Esophagus muscularis mucosa (tissue), 4 donors: ENCODE measurements at places on chromosomes 12 and 14. TPM values are rescaled to one million over a fixed set of nuclear protein-coding genes. Genes with fewer than 3 reads are reported as not detected.

The CCDC88C gene
- 5.1 TPM for total RNA-seq

DNA sequence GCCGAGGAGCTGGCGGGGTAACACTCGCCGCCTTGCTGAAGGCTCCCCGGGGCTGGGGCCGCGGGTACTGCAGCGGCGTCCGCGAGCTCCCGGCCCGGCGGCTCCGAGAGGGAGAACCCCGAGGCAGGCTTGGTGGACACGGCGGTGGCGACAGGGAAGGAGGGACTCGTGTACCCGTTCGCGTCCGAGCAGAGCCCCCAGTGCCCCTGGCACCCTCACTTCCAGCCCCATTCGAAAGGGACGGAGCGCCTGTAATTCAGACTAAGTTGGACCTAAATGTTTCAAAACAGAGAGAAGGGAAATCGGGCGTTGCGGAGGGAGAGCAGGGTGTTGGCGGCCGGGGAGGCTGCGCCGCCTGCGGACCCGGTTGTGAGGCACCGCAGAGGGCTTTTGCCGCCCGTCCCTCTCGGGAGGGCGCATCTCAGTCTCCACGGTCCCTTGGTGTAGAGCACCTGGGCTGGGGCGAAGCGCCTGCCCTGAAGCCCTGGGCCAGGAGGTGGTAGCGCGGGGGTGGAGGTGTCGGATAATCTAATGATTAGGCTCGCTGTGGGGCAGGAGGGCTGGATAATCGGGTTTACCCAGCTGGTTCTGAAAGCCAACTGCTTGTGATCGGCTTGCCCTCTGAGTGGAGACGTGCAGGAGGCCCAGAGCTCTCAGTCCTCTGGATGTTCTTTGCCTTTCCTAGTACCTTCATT, 771 bp downstream of the DAAM1 start:
- peak overlapping the region; percentile 96 for H3K27ac ChIP-seq
- peak overlapping the region; percentile 82 for H3K4me3 ChIP-seq
- peaks cover 49% of the 10 kb centered on the region for H3K4me1 ChIP-seq

GRCh38 chr12:80684077-80684495, 23.3 kb upstream of the MYF6 start:
- H3K36me3 ChIP-seq: no peaks in the 10 kb centered on the region
- no peaks in the 10 kb centered on the region for H3K27me3 ChIP-seq
- no peak overlapping the region for H3K27ac ChIP-seq
- H3K4me1 ChIP-seq: no peaks in the 10 kb centered on the region
- H3K4me3 ChIP-seq: no peak overlapping the region

DNA sequence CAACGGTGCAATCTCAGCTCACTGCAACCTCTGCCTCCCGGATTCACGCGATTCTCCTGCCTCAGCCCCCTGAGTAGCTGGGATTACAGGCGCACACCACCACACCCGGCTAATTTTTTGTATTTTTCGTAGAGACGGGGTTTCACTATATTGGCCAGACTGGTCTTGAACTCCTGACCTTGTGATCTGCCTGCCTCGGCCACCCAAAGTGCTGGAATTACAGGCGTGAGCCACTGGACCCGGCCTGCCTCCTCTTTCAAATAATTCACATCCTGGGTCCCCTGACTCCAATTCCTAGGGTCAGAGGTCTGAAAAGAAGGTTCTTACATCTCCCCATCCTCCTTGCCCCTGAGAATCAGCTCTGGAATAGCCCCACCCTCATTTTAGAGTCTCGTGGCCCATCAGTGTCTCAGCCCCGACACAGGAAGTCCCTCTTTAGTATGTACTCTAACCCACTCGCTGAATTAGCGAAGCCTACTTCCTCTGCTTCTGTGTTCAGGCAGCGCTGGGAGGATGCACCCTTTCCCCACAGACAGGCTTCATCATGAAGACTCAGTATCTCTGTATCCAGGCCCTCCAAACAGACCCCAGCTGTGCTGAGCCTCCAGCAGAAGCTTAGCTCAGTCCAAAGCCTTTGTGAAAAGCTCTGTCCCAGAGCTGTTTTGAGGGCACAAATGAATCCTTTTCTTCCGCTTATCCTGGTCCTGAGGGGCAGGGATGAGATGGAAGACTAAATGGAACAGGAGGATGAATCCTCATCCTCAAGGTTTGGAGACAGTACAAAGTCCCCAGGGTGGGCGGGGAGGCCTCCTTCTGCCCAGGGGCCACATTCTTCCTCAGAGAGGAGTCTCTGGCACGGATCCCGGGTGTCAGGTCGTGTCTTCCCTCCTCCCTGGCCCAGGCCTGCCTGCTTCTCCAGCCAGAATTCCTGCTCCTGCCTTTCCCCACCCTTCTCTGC, 3.5 kb downstream of the LPAR5 start:
- H3K4me3 ChIP-seq: no peak overlapping the region
- H3K36me3 ChIP-seq: no peaks in the 10 kb centered on the region

DNA sequence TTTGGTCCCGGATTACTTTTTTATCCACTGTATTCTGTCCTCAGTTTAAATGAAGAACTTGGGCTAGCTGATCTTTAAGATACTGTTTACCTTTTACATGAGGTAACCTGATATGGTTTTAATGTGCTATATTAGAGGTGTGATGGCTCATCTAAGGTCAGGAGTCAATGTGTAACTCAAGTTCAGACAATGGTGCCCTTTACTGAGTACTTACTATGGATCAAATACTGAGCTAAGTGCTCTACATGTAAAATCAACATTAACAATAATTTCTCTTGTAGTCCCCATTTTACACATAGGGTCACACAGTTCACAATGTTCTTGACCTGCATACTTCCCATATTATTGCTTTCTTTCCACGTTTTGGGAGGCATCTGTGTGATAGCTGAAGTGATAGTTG, 79.2 kb downstream of the CEP83 start:
- H3K27me3 ChIP-seq: no peaks in the 10 kb centered on the region
- H3K27ac ChIP-seq: no peak overlapping the region
- DNase-seq: no peak
- peaks cover 16% of the 10 kb centered on the region for H3K36me3 ChIP-seq
- H3K4me3 ChIP-seq: no peak overlapping the region
- no peaks in the 10 kb centered on the region for H3K4me1 ChIP-seq

The ARMH4 gene
- 5.4 TPM for total RNA-seq

The FOXN4 gene
- not detected for total RNA-seq

DNA sequence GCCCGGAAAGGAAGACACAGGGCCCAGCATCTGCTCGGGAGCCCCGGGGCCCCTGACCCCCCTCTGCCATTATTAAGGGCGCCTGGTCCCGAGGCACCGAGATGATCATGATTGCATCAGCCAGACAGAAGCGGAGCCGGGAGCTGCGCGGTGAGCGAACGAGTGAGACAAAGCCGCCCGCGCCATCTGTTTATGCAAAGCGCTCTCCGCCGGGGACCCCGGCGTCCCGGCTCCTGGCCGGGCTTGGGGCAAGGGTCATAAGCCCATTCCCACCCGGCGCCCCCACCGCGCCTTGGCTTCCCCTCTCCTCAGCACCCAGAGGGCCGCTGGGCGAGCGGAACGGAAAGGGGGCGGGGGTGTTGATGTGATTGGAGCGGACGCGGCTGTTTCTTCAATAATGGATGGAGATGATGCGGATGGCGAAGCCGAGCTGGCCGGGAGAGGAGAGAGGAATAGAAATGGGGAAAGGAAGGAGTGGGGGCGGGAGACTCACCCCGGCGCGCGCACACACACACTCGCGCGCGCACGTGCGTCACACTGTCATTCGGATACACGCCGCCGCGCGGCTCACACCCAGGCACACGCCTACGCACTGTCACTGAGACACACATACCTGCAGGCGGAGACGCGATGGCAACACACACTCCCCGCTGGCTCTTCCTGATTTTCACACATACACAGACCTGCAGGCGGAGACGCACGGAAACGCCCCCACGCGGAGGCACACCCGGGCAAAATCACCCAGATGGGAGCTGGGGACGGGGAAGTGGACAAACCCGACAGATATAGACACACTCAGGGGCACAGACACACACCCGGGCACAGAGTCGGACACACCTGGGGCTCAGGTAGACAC, 10.7 kb downstream of the STAC3 start:
- H3K4me1 ChIP-seq: peaks cover 83% of the 10 kb centered on the region
- peaks cover under 1% of the 10 kb centered on the region for H3K36me3 ChIP-seq
- H3K27me3 ChIP-seq: peaks cover 100% of the 10 kb centered on the region
- peak overlapping the region; percentile 36 for H3K27ac ChIP-seq
- peak overlapping the region; percentile 59 for H3K4me3 ChIP-seq

- no peak for DNase-seq
- H3K4me3 ChIP-seq: no peak overlapping the region
- H3K27ac ChIP-seq: no peak overlapping the region
Measured at GRCh38 chr14:73824127-73824526, 27.5 kb upstream of the PTGR2 start.
